Fibroblast of the aortic adventitia (primary cell): ENCODE measurements at places on chromosomes 4 and X.
A peak's percentile ranks its signal among the peaks of the same experiment; 100 is the strongest.

DNA sequence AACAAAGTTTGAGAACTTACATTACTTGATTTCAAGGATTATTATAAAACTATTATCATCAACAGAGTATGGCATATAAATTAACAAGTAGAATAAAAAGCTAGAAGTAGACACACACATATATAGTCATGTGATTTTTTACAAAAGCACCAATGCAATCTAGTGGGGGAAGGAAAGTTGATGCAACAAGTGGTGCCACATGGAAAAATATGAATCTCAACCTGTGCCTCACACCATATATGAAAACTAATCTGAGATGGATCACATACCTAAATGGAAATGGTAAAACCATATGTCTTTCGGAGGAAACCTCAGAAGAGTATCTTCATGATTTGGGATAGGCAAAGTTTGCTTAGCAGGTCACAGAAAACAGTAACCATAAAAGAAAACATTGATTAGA, 34.9 kb upstream of the USP9X start:
- no peak for DNase-seq

DNA sequence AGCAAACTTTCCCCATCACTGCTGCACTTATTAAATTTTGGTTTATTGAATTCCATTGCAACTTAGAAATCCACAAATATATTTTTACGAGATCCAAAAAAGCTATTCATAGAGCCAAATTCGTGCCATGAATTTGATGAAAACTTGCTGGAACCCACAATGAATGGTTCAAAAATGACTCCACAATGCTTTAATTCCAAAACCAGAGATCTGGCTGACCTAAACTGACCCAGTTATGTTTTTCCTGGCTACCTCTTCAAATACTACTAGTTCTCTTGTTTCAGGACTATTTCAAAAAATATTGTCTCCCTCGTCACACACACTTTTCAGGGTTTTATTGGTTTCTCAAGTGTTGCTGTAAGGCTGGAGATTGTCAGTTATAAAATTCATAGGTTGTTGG, 474.8 kb downstream of the PDGFC start:
- peak; percentile 92 for DNase-seq

DNA sequence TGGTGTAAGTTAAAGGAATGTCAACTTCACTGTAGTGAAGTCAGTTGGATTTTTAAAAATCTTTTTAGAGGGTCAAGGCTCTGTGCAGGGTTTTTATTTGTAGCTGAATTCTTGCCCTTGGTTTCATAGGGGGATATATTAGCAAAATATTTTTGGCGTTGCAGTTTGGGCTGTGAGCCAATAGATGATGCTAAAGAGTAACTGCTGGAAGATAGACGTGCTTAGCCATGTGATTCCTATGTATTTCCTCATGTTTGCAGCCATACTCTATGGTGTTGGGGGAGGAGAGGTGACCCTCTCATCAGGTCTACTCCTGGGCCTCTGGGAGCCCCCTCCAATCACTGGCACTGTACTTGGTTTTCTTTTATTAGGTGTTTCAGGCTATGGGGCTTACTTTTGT, 246.7 kb upstream of the ARHGAP24 start:
- DNase-seq, result no peak

DNA sequence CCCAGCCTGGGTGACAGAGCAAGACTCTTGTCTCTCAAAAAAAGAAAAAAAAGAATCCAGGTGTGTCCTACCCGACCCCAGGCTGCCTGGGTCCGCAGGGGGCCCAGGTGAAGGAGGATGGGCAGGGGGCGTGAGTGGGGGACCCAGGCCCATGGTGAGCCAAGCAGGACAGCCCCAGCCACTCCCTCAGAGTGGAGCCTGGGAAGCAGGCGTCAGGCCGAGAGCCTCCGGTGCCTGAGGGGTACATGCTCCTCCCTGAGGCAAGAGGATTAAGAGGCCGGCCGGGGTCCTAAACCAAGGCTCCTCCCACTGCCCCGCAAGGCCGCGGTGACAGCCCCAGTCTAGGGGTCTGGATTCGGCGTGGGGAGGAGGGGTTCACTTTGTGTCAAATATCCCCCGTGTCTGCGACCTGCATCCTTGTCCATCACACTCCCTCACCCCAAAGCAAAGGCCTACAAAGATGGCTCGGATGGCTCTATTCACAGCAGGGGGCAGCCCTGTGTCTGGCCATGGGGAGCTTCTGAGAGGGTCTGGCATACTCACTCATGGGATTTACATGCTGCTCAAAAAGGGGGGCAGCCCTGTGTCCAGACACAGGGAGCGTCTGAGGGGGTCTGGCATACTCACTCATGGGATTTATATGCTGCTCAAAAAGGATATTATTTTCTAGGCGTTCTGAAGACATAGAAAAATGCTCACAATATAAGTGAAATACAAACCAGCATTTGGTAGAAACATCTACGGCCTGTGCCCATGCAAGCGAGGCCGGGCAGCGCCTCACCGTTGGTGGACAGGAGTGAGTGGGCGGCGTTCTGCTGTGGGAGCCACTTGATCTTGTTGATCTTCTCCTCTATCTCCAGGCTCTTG, 94.6 kb downstream of the PPP2R2C start:
- no peak for DNase-seq

DNA sequence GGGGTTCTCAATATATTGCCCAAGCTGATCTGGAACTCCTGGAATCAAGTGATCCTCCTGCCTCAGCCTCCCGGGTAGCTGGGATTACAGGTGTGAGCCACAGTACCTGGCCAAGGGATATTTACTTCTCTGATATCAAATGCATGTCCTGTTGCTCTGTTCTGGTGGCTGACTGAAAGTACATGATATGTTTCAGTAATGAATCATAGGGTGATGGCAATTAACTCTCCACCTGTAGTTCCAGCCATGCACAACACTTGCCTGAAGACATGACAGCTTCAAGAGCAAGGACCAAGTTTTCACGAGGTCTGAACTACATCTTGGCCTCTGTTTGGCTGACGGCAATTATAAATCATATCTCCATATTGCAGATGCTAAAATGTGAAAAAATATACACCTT, 9.1 kb downstream of the ZCCHC4 start:
- DNase-seq, result no peak

GRCh38 chr4:189771696-189772361, 168.8 kb upstream of the FRG1 start:
- DNase-seq, result no peak

GRCh38 chr4:40395166-40395900, 60.2 kb downstream of the CHRNA9 start:
- no peak for DNase-seq

DNA sequence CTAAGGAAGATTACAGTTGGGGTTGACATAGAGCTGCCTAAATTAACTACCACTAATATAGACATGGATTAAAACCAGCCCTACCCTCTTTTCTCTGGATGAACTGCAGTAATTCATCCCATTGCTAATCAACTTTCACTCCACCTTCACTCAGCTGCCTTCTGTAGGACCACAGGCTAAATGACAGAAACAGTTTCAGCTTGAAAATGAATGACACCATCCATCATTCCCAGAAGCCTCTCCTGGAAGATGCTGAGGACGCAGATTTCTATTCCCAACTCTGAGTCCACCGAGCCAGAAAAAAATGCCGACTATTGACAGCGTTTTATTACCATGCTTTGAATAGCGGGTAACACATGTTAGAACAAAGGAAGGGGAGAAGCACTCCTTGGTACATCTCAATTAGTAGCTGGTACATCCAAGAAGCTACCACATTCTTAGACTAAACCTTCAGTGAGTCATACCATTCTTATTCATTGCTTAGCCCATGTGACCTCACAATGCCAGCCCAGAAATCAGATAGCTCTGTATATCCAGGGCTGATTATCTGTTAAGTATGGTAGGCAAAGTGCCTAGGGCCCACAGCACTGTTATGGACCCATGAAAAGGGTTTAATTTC, 25.3 kb downstream of the DCX start:
- DNase-seq, result no peak

GRCh38 chrX:6026429-6026828, 202.2 kb downstream of the NLGN4X start:
- no peak for DNase-seq

- DNase-seq, result no peak
These were observed 19.6 kb upstream of the KDM5C start for GRCh38 chrX:53244610-53245009.

- peak; percentile 46 for DNase-seq
These were observed 33.5 kb upstream of the DCX start for GRCh38 chrX:111445485-111445884.

GRCh38 chrX:7614616-7615015, 228.4 kb upstream of the VCX start:
- DNase-seq, result no peak

DNA sequence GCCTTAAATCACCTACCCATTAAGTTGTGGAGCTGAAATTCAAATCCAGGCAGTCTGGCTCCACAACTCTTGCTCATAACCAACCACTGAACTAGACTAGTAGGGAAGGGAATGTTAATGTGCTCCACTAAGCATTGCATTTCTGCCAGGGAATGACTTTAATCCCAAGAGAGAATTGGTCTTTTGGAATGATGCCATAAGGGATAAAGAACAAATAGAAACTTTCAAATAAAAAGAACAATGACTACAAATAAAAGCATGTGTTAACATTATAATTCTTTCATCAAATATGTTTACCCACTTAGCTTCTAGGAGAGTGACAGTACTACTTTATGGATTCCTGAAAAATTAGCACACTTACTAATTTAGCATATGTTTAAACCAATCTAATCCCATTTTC, 905.9 kb downstream of the CENPC start:
- DNase-seq, result peak; percentile 78

DNA sequence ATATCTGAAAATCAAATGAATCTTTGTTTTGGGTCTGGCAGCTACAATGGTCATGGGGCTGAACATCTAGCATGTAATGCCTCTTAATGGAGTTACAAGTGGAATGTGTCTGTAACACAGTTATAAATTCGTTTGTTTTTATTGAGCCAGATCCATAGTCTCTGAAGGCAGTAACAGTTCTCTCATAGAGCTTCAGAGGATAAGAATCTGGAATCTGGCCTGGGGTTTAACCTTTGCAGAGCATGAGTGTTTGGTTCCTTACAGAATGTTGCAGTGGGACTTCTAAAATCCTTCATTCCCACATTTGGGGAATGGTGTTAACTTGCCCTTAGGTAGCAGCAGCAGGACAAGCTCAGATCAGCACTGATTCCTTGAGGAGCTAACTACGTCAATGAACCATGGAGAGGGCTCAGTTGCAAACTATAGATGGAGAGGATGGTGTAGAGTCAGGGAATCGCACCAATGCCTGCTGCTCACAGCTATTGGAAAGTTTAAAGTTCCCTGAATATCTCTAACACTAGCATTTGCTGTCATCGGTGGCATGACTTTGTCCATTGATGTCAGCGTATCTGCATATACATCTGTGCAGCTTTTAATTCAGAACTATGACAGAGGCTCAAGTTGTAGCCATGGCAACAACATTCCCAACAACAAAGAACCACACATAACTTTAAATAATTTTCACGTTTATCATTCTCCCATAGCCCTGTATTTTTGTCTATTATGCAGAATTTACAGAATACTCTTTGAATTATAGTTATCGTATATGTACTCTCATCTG, 72.2 kb downstream of the RASGEF1B start:
- DNase-seq, result no peak

DNA sequence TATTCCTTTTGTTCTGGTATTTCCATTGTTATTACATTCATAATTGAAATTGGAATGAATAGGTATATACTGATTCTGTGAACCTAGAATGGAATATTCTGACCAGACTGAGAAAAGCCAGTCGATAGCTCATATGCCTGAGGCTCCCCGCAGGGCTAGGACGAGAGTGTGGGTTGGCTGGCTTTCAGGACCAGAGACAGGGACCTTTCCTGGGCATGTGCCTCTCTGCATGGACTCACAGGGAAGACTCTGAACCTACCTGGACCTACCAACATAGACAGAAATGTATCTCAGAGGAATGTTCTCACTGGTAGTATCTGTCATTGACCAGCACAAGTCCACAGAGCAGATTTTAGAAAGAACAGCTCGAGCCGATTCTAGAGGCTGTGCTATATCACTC, 214.6 kb downstream of the FRMPD4 start:
- DNase-seq, result no peak

DNA sequence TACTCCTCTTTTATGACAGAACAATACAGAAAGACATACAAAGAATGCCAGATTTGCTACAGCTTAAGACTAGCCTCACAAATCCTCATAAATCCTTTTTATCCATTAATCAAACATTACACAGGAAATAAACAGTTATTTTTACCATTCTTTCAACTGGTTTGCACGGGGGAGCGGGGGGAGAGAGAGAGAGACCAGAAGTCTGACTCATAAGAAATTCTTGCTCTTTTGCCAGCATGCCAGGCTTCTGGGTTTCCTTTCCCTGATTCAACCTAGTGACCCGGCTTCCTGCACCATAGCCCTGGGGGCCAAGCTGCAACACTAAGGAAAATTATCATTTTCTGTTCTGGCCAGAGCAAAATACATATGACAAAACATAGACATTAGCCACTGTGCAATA, 6.8 kb upstream of the RRAGB start:
- DNase-seq, result peak; percentile 67

DNA sequence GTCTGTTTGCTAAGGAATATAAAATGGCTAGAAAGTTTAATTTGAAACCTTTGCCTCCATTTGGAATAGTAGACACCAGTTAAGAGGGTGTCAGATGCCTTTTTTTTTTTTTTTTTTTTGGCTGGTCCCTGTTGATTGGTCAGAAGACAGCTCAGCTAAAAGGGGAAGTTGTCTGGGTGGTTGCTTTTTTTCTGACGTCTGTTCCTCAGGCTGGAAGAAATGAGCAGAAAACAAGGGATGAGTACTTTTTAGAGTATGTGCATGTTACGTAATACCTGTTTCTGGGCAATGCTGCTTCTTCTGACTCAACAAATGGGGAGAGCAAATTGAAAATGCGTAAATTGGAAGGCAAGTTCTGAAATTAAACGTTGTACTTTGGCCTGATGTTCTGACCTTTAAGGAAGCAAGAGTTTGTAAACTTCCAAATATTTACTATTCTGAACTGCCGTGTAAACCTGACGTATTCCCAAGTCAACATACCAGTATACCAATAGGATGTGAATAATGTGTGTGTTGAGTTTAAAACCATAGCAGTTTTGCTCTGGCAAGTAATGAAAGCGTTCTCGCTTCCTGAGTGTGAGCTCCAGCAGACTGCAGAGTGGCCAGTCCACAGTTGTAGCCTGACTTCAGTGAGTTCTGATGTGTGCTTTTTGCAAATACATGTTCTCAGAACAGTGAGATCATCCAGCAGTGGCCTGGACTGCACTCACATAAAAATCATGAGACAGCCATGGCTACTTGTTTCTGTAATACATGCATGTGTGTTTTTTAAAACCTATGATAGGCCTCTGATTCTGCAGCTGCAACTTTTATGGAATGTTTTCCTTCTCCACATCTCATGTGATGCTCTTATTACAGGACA, 1.7 kb downstream of the SAT1 start:
- peak; percentile 86 for DNase-seq
